Activated T-helper 1 cell treated with anti-CD3 and anti-CD28 coated beads, Interleukin-12 subunit alpha, Interleukin-12 subunit beta, Interleukin-2, Interleukin-4 antibody, amounts not matched to agents 30 ng/mL and 10 ng/mL and 1 ng/mL, durations not matched to agents 14 hours and 24 hours and 36 hours (primary cell): ENCODE measurements at places on chromosomes 5 and 9.

GRCh38 chr9:127935765-127936221, 1.9 kb downstream of the DPM2 start:
- no peak for DNase-seq

DNA sequence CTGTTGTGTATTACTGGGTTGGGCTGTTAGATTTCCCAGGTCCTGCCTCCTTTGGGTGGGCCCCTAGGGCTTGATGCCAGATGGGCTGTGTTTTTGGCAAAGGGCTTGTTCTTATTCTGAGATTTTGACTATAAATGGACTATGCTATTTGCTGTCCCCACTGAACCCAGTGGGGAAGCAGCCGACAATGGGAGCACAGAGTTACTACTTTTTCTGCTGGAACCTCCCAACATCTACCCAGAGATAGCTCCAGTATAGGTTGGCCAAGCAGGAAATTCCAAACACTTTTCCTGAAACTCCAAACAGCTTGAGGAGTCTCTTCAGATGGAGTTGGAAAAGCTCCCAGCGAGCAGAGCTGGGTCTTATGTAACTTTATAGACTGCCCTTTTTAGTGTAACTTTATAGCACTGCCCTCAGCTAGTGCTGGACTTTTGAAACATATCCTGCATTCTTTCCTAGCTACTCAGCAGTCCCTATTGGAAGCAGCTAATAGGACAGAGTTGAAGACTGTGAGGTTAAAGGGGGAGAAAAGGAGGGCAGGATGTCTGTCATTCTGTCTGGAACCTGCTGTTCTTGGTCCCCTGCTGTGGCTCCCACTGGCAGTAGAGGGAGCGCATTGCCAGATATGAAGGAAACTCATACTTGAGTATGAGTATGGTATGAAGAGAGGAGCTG, 21.0 kb downstream of the RUSC2 start:
- DNase-seq = no peak

- DNase-seq = no peak
These were observed 10.4 kb downstream of the CCL28 start for GRCh38 chr5:43401827-43402226.

DNA sequence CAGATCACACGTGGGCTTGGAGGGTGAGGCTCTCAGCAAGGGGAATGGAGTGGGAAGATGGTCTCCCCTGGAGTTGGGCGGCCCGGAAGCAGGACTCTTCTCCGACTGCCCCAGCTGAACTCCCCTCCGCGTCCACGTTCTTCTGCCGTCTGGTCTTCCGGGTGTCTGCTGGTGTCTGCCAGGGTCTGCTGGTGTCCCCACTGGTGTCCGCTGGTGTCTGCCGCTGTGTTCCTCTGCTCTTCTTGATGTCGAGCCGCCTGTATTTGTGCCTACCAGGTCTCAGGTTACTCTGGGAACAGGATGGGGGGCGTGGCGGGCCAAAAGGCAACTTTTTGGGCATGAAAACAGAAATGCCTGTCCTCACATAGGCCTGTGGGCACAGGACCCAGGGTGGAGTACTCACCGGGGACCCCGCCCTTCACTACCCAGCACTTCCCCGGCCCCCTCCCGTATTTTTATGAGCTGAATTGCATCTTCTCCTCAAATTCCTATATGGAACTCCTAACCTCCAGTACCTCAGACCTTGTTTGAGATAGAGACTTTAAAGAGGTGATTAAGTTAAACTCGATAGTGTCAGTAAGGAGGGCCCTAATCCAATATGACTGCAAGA, 675.4 kb downstream of the SEMA5A start:
- no peak for DNase-seq

DNA sequence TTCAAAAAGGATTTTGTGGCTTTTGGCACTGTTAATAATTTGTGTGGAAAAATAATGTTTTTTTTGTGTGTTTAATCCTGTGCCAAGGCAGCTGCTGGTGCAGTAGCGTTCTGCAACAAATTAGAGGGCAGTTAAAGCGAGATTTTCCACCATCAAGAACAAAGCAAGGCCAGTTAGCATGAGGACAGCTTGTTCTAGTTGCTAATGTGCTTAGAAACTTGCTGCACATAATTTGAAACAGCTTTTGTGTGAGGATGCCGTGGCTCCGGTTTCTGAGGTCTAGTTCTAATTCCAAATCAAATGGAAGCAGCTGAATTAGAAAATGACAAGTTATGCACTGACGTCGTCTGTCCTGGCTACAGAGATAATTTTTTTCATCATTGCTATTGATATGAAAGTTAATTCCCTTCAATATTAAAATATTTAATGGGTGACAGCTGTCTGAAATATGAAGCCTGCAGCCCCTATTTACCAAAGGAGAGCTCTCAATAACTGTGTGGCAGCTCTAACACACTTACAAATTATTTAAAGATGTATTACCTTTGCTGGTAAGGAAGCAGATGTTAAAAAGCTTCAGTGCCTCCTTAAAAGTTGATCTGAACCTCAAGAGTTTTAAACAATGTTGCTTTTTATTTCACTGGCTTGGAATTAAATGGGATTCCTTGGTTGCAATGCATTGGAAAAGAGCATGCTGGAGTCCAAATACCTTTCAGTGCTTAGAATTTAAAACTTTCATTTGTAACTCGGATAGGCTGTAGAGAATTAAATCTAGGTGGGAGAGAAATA, 128.6 kb downstream of the SPATA31D1 start:
- DNase-seq = no peak
